ENCODE measurements at places on chromosomes 11 and 22.

DNA sequence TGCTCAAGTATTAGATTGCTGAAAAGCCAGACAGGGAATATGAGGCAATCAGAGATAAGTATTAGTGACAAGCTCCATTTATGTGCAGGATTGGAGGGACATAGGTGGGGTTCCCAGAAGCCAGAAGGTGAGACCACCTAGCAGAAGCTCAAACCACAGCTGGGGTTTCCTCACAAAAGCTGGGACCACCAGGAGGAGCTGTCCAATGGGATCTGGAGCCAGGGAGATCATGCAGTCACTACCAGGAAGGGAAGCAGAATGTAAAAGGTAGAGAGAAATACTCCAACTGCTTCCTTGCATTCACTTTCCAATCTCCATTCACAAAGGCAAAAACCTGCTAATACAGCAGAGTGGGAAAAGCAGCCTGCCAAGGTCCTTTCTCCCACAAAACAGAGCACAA lies 5.2 kb upstream of the FSHB start:
- no peak for DNase-seq

DNA sequence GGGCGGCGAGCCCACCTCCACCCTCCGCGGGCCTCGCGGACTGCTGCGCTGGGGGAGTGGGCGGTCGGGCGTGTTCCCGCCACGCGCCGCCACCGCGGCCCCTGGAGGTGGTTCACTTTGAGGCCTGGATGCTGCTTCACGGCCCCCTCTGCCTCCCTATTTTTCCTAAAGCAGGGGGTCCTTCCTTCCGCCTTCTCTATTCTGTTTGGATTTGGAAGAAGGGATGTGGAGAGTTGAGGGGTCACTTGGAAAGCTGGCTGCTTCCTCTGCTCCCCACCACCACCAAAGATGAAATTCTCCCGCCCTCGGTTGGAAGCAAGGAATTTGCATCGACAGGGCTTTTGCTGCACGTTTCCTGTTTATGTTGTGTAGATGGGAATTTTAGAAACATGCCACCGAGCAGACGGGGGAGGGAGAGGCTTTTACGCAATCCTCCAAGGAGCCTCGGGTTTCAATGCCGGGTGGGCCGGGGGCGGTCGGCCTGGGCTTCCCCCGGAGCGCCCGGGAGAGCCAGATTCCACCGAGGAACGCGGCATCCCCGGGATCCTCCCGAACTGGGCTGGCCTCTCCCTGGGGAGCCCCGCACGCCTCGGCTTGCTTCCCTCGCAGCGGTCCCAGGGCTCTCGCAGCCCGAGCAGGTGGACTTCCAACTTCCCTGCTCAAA lies 403 bp upstream of the SBF2 start:
- DNase-seq: peak; percentile 65

DNA sequence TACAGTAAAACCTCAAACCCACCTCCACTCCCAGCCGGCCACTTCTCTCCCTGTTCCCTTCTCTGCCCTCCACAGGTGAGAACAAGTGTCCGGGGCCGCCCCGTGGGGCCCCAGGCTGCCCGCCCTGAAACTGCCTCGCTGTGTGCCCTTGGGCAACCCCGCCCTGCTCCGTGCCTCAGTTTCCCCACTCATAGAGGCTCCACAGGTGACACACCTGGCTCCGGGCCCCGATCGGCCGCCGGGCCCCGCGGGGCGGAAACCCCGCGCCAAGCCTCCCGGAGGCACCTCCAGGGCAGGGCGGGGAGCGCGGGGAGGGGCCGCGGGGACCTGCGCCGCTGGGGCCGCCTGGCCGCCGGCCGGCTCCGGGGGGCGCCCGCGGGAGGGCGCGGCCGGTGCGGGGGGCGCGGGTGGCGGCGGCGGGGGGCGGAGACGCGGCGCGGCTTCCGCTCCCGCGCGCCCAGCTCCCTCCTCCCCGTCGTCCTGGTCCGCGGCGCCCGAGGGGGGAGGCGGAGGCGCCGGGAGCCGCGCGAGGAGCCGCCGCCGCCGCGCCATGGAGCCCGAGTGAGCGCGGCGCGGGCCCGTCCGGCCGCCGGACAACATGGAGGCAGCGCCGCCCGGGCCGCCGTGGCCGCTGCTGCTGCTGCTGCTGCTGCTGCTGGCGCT lies at the start of gene LRP5:
LRP5 (plus strand) TSS at position 475 of the 663 bp plus-strand sequence; CDS start at position 599, 124 bp downstream.
- no peak for DNase-seq

DNA sequence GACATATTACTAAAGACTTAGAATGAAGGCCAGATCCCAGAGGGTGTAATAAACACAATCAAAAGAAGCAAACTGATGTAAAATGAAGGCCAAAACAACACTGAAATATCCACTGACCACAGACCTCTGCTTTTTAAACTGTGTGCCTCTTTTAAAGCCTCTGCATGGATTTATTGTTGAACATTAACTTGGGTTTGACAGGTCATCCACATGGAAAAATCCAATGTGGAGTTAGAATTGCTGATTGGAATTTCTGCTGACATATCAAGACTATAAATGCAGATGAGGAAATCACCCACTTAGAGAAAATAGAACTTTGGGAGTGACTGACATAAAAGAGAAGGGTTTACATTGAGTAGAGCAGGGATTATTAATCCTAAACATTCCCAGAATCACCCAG lies 853.9 kb upstream of the RAG2 start:
- DNase-seq: no peak

DNA sequence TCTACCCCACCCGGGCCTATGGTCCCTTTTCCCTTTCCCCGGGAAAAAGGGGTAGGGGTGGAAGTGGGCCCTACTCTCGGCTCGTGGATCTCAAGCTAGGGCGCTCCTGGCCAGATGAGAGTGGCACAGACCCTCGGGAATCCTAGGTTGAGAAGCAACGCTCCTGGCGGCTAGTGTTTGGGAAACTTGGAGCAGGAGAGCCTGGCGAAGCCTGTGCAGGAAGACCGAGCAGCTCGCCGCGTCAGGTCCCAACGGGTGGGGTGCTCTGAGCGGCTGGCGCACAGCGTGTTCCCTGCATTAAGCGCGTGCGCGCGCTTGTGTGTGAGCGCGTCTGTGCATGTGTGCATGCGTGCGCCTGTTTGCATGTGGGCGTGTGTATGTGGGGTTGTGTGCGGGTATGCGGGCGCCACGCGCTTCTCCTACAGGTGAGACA lies 7.1 kb upstream of the FLI1 start:
- DNase-seq: no peak

DNA sequence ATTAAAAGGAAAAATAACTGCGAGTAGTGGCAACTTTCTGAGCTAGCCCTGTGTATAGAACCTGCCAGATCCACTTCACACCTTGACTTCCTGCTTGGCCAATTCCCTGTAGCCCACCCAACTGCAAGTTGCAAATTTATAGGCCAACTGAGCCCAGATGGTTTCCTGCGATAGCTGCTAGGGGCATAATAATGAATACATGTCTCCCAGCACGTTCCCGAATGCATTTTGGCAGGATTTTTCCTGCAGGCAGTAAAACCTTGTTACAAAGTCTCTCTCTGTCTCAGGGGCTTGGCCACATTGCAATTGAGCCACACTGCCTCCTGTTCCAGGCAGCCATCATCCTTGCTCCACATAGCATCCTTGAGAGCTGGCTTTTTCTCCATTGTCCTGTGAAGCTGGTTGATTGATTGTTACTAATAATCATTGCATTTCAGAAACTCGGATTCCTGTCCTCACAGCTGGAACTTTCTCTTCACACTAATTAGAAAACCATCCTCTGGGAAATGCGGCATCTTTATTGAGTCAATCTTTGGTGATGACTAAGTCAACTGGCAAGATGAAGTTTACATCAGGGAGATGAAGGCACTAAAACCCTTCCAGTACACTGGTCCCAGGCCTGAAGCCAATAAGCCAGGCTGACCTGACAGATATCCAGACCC lies 18.6 kb upstream of the LMO2 start:
- no peak for DNase-seq

DNA sequence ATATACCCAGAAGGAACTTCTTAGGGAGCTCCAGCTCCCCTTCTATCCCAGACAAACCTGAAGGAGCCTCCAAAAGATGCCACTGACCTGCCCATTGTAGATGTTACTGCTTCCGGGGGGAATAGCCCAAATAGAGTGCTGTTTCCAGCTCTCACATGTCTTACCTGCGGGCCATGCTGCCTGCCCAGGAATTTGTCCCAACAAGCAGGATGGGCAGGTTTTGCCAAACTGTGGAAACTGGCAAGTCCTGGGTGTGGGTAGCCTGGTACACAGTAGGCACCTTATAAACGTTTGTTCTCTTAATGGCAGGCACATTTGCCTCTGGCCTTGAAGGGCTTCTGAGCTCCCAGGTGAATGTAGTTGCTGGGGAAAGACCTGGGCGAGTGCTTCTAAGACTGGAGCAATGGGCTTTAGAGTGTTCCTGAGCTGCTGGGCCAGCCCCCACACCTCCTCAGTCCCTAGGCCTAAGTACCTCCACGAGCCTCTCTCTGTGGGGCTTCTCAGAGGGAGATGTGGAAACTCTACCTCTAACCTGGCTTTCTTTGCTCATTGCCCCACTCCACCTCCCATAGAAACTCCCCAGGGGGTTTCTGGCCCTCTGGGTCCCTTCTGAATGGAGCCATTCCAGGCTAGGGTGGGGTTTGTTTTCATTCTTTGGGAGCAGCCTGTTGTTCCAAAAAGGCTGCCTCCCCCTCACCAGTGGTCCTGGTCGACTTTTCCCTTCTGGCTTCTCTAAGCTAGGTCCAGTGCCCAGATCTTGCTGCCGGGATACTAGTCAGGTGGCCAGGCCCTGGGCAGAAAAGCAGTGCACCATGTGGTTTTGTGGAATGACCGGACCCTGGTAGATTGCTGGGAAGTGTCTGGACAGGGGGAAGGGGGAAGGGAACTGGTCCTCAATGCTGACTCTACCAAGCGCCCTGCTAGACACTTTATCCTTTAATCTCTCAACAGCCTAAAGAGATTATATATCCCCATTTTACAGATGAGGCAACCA lies 37.2 kb downstream of the LIMK2 start:
- DNase-seq: no peak

GRCh38 chr11:38952698-38953097 lies 2354.7 kb upstream of the RAG2 start:
- no peak for DNase-seq

DNA sequence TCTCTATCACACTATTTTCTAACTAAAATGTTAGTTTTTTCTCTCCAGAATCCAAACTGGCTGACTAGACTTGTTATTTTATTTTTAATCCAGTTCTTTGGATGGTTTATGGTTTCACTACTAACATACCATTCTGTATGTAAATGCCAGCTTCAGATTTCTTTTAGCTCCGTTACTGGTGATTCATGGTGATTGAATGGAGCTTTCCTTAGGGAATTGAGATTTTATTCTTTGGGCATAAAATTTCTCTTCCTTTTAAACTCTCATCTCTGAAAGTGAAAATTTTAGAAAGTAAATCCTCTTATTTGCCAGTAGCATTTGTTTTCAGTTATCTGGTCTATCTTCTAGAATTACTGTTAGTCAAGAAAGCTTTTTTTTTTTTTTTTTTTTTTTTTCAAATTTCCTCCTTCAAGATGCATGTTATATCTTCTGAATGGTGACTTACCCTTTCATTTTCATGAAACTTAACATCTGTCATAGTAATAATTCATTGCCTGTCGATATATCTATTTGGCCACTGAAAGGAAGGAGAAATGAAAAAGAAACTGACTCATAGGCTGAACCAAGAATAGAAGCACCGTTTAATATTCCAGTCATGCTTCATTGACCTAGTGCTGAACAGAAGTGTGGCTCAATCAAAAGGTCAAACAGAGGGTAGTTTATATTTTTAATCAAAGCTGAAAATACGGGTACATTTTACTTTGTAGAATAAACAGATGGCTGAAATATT lies 6.4 kb downstream of the ENDOD1 start:
- DNase-seq: no peak

GRCh38 chr11:69534166-69534530 lies 52.7 kb downstream of the LINC01488 start:
- no peak for DNase-seq

GRCh38 chr22:24450610-24451009 lies 23.2 kb downstream of the ADORA2A start:
- DNase-seq: no peak

DNA sequence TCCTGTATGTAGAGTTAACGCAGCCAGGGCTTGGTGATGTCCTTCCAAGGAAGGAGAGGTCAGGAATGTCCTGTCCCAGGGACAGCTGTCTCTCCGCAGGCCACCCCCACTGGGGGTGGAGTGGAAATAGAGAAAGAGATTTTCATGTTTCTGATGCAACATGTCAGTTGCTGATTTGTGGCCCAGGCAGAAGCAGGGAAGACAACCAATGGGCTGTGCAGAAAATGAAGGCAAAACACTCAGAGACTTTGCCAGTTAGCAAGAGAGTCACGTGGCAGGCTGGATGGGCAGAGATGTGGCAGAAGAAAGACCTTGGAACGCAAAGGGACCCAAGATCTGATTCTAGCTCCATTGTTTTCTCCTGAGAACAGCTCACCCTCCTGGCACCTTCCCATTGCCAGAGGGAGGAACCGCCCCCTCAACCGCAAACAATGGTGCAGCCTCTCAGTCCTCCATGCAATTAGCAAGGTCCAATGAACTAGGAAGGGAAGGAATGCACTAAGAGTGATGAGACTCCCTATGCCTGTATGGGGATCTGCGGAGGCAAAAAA lies 71.0 kb downstream of the SYN3 start:
- DNase-seq: peak; percentile 10

All from cerebellar cortex (tissue), 1 donor.